Brain pericyte (primary cell): ENCODE measurements at places on chromosomes 3 and 15.

- no peak for DNase-seq
Measured at GRCh38 chr3:182597621-182598041, 195.7 kb upstream of the ATP11B start.

GRCh38 chr15:90570643-90571042 is 40.9 kb downstream of the CRTC3 start:
- DNase-seq: no peak

DNA sequence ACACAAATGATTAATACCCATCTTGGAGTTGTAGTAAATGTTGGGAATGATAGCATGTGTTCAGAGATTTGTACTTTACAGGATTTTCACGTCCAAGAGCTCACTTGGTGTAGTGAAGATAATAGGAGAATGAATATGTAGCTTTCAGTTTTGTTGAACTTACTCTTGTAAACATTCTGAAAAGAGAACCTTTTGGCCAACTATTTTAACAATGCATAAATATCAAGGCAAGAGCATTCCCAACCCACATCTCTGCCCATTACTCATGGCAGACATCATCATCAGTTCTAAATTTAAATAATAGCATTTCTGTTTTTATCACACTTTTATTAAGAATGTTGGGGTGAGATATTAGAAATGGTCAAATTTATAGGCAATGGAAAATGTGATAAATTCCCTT is 465.2 kb upstream of the TPRG1 start:
- DNase-seq: no peak

GRCh38 chr15:47506329-47507100 is 210.8 kb upstream of the SEMA6D start:
- DNase-seq: peak; percentile 33

DNA sequence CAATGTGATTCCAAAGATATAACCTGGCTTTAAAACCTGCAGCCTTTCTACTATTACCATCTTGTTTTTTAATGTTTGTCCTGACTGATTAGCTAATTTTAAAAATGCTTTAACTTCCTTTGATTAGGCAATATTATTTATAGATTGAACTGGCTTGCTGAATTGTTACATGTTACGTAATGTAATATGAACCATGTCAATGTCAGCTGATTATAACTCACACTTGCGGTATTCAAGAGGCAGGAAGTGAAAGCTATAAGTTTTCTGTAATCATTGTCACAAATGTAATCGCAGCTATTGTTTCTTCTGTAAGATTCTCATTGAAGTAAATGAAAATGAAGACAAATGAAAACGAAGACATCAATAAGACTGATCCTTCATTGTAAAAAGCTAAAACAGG is 146.8 kb downstream of the ROBO2 start:
- no peak for DNase-seq

- no peak for DNase-seq
Measured at GRCh38 chr15:88792342-88793282, 10.6 kb upstream of the ACAN start.

GRCh38 chr3:169264711-169265110 is 398.8 kb downstream of the MECOM start:
- DNase-seq: no peak

DNA sequence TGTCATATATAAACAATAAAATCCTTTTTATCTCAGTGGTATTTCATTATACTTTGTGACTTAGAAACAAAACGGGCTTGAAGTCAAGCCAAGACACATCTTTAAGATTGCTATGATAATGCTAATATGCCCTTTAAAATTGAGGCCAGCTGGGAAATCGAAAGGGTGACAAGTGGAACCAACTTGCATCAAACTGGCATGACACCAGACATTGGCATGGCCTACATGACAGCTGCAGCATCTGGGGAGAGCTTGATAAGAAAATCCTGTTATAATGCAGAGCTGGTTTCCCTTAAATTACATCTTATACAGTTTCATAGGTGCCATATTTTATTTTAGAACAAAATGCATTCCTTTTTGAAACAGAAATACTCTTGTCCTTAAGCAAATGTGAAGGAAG is 325.2 kb downstream of the ZBBX start:
- no peak for DNase-seq

GRCh38 chr3:190517687-190518086 is 3.8 kb downstream of the IL1RAP start:
- no peak for DNase-seq
